ENCODE measurements at places on chromosomes 16 and 17.

DNA sequence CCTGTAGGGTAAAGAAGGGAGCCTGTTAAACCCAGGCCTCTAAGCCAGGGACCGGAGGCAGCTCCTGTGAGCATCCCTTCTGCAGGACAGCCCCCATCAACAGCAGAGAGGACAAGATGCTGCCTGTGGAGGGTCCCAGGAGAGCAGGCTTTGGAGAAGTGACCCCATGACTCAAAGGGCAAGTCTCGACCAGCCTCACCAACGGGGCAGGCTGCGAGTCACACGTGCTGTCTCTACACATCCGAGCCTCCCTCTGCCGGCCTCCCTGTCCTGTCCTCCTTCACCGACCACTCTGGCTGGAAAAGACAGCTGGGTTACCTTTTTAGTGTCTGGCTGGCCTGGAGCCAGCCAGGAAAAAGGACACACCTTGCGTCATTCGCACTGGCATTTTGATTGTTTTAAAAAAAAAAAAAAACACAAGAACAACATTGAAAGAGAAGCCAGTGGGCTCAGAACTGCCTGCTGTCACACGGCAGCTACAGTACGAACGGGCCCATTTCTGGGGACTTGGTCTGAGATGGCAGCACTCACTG lies 74.5 kb upstream of the RCVRN start:
- no peak for DNase-seq

DNA sequence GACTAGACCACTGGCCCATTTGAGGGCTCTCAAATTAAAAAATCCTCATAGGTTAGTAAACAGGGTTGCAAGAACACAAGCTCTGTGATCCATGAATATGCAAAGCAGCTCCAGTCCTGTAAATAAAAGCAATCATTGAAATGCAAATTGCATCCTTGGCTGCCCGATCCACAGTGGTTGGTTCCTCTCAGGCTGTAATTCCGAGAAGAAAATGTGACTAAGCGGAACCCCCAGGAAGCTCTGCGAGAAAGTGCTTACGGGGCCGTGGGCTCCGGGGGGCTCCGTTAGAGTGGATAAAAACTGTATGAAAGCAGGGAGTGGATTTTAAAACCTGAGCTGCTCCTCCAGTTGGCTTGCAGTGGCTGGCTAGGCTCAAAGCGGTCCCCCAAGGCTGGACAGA lies 2.5 kb downstream of the GPRC5B start:
- DNase-seq, result no peak

- no peak for DNase-seq
These were observed 96.5 kb upstream of the CDH11 start for GRCh38 chr16:65218348-65218747.

DNA sequence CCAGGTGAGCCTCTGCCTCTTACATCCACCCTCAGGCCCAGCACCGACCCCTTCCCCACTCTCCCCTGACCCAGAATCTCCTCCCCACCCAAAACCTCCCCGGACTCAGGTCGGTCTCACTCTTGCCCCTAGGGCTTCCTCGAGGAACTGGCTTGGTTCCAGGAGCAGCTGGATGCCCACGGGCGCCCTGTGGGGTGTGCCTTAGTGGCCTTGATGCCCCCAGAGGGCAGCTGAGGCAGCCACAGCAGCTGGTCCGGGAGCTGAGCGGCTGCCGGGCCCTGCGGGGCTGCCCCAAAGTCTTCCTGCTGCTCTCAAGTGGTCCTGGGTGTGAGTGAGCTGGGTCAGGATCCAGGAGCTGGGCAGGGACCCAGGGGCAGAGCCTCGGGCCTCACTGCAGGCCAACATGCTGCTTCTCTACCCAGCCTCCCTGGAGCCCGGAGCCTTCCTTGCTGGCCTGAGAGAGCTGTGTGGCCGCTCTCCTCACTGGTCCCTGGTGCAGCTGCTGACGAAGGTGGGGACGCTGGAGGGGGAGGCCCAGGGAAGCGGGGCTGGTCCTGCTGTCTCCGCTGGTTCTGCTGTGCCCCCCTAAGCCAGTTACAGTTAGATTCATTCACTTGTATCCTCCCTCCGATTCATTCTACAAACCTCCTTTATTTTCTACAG lies 9.6 kb downstream of the ZNF213 start:
- no peak for DNase-seq

DNA sequence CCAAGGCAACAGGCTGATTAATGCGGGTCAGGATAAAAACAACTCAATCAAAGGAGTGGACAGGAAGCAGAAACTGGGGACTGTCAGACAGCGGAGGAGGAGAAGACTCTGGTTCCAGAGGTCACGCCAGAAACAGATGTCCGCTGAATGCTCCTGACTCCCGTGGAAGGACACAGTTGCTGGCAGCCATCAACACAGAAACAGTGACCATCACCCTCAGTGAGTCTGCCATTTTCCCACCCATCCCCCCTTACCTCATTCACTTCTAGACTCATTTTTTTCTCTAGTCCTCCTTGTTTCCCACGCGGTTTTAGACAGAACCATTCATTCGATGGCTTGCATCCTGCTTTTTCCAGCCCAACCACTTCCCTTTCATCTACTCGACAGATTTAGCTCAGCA lies 40.9 kb downstream of the DHRS7C start:
- DNase-seq, result no peak

DNA sequence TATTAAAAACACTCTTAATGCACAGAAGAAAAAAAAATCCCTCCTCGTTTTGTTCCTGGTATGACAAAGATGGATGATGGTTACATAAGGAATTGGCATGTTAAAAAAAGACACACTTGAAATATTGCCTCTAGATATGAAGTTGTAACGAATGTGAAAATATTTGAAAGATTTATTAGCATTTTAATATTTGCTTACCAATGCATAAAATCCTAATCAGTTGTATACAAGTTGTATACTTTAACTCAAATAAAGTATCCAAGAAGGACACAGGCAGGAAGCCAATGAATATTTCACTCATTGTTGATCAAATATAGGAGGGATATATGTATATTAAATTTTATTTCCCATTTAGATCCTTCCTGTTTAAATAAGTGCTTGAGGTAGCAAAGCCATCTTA lies 850.8 kb upstream of the RBFOX1 start:
- DNase-seq, result no peak

DNA sequence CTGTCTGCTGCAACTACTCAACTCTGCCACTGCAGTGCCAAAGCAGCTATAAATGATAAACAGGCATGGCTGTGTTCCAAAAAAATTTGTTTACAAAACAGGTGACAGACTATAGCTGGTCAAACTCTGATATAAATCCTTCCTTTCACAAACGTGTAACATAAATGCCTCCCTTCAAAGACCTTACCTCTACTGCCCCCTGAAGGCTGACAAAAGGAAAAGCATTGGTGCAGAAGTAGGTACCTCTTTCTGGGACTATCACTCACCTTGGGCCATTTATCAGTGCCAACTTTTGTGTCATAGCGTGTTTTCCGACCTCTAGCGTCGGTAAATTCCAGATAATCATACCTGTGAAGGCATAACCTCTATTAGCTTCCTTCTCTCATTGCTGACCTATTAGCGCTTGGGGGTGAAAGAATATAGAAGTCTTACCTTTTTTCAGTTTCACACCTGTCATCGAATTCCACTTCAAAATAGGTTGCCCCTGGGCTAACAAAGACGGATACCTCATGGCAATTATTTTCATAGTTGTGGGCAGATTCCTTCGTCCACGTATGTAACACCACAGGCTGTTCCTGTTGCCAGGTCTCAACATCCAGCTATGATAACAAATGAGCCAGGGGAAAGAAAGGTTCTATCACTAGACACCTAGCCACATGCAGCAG lies 67.9 kb downstream of the ZZEF1 start:
- no peak for DNase-seq
